MV-4-11 (cell line): ENCODE measurements at places on chromosomes 12 and 14.
A peak's percentile ranks its signal among the peaks of the same experiment; 100 is the strongest.

DNA sequence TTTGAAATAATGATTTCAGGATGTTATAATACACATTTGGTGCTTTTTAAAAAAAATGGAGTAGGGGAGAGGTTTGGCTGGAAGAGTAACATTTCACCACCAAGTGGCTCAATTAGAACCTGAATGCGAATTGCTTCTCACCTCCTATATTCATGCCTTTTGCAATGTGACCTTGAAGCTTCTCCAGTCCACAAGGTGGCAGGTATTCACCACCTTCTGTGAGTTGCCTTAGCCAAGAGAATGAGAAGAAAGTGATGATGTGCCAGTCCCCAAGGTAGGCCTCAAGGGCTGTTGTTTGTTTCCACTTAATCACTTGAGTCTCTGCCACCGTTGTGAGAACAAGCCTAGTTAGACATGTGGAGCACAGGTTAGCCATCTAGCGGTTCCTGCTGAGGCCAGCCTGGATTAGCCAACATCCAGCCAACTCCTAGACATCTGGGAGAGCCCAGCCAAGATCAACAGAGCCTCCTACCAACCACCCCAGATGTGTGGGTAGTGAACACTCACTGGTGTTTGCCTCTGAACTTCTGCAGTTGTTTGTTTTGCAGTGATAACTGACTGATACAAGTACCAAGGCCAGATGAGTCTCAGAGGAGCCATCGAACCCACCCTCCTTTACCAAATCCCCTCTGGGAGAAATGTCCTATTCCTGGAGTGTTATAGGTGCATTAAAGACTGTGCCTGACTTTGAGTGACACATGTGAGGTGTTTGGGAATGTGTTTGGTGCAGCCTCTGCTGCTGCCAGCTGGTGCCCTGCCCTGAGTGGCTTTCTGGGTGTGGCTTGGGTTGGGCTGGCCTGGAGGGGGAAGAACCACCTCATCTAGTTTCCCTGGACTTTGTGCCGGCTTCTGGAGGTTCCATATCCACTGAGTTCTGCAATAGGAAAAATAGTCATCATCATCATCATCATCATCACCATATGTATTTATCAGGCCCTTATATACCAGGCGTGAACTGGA lies 132.5 kb upstream of the RFLNA start:
- no peak for DNase-seq

DNA sequence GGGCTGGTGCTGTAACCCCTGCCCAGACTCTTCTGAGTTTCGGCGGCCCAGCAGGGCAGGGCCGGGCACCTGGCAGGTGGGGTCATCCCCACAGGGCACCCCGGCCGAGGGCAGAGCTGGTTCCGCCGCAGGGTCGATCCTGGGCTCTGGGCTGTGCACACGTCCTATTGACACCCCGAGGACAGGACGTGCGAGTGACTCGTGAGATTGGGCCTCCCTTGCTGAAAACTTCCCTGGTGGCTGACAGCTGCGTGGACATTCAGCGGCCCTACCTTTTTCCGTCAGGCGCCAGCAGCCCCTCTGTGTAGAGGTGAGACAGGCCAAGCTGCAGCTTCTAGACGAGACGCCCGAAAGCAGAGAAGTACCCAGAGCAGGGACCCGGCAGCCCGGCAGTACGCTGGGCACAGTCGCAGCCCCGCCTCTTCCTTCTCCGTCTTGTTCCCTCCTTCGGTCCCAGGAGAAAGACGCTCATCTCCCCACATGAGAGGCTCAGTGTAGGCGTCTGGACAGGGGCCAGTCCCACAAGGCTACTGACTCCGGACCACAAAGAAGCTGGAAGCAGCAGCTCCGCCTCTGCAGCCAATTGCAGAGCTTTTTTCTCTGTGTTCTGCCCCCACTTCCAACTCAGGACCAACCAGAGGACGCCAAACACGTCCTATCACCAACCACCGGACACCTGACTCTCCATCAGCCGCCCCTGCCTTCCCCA lies at the start of gene LRCOL1:
TSS of gene LRCOL1 (minus strand) at position 532 of the 709 bp plus-strand sequence. CDS start 4,331 bp downstream, outside the sequence.
- DNase-seq, result no peak

DNA sequence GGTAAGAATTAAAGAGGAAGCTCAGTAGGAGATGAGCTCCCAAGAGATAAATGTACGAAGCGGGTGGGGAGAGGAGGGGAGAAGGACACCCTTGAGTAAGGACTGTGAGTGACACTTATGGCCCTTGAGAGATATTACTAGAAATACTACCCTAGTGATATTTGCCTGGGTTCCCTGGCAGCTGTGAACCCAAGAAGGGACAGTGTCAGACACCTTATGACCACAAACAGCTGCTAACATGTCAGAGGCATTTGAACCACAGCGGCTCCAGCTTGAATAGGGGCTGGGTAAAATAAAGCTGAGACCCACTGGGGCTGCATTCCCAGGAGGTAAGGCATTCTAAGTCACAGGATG lies 19.6 kb upstream of the SLC6A12 start:
- DNase-seq, result no peak

DNA sequence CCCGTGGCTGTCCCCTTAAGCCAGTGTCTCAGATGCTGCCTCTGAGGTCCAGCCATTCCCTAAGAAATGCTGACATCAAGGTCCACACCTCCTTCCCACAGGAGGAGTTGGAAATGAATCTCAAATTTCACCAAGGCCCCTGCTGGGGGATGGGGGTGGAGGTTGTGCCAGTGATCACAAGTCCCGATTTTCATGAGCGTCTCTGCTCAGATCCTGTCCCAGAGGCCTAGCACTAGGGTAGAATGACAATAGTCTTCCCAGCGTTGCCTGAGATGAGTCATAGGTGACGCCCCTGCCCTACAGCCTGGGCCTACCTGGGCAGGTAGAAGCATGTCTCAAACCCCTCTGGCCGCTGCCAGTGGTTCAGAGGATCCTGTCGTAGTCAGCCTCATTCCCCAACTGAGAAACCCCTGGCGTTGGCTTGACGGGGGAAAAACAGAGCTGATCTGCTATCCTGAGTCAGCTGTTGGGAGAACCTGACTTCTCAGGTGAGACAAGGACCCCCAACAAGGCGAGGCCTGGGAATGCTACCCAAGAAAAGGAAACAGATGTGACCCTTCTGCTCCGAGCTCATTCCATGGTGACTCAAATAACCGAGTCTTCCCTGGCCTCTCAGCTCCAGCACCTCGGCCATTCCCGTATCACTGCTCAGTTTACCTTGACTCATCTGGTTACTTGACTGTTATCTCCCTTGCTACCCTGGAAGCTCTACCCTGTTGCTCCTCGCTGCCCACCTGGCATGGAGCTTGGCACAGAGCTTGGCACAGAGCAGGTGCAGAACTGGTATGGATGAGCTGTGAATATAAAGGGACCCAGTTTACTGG lies 21.8 kb upstream of the SPPL3 start:
- no peak for DNase-seq

- no peak for DNase-seq
Measured at GRCh38 chr12:119151445-119152026, 27.2 kb upstream of the HSPB8 start.

- no peak for DNase-seq
Measured at GRCh38 chr12:131737150-131737827, 26.4 kb downstream of the SFSWAP start.

DNA sequence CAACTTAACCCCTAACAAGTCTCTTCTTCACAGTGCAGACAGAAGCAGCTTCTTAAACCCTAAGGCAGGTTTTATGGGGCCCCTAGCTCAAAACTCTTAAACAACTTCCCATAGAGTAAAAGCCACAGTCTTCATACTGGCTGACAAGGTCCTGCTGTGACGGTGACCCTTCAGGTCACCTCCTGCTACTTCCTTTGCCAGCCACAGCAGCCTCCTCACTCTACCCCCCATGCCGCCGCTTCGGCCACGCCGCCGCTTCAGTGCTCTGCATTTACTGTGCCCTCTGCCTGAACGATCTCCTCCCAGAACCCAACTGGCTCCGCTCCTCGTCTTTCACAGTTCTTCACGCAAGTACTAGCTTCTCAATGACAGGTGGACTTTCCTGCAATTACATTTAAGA lies 45.5 kb downstream of the ACADS start:
- peak; percentile 26 for DNase-seq

DNA sequence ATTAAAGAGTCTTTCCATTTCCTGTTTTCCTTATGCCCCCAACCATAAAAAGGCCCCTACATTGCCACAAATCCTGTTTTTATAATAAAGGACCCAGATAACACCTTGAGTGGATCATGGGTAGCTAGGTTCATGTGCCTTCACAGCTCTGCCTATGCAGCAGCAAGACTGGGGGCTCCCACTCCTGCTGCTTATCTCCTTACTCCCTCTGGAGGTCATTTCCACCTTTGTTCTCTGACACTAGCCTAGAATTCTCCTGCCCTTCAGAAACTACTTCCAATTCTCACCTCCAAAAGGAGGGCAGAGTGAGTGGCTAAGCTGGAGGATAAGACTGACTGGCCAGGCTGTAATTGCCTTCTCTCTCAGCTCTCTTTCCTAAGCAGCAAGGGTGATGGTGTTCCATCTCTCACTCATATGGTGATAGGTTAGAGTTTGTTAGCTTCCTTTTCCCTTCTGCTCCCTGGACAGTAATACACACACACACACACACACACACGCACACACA lies 20.0 kb upstream of the STAC3 start:
- no peak for DNase-seq

GRCh38 chr14:31326111-31326510 lies 94.2 kb downstream of the HEATR5A start:
- no peak for DNase-seq

DNA sequence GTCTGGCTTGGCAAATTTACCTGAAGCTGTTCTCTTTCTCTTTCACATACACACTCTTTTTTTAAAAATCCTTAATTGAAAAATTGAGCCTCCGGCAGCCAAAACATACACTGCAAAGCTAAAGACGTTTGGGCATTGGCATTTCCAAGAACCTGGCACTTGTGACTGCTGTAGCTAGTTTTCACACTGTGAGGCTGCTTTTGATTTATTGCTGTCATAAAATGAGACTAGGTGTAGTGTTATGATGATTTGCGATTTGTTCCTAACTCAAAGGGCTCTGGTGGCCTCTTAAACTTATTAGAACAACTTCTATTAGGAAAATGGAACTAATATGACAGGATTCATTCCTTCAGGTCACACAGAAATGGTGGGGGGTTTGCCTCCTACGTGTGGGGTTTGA lies 377.1 kb upstream of the FAR2 start:
- DNase-seq, result no peak

DNA sequence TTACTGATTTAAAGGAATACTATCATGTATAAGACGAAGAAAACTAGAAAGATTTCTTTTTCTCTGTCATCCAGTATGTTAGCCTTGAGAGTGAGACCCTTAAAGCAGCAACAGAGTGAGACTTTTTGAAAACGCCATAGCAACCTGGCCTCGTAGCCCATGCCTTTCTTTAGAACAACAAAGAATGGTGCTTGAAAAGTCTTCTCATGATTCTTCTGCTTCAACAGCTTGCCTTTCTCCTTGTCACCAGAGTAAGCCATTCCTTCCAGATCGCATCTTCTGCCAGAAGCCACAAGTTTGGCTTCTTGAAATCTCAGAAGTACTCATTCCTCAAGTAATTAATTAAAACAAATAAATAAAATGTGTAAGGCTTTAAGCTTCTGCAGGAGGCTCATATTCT lies 109.3 kb downstream of the PDE3A start:
- no peak for DNase-seq

DNA sequence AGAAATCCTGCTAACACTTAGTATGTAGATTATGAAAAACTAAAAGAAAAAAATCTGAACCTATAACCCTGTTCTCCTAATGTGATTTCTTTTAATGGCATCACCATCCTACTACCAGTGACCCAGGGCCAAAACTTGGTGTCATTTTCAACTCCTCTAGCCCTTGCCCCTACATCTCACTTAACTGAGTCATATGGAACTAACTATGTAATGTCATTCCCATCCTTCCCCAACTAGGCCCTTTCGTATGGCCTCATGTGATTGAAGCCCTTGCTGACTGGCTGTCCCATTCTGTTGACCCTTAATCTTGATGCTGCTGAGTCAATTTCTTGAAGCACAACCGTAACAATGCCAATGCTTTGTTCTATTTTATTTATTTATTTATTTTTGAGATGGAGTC lies 7.6 kb downstream of the DMAC2L start:
- no peak for DNase-seq

DNA sequence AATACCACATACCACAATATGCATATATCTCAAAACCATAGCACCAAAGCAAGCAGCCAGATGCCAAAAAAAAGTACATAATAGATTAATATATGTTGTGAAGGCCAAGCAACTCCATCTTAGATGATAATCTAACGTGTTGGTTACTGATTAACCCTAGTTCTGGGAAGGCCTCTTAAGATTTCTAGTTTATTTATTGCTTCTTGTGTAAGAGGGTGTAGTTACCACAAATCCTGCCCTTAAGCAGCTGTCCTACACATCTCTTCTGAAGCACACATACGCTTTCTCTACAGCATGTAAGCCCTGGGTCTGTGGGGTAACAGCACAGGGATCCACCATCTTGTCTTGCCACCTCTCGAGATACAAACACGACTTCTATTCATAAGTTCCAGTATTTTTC lies 236.8 kb upstream of the AVPR1A start:
- DNase-seq, result peak; percentile 24

- no peak for DNase-seq
Measured at GRCh38 chr14:68657300-68658028, 135.4 kb downstream of the ZFP36L1 start.

GRCh38 chr12:103915306-103915705 lies 14.9 kb upstream of the HSP90B1 start:
- no peak for DNase-seq

- no peak for DNase-seq
Measured at GRCh38 chr12:46663318-46663717, 162.5 kb downstream of the SLC38A4 start.

- no peak for DNase-seq
Measured at GRCh38 chr12:64006211-64006825, 161.8 kb downstream of the SRGAP1 start.

- DNase-seq, result no peak
Measured at GRCh38 chr12:104516821-104517220, 60.1 kb downstream of the CHST11 start.

DNA sequence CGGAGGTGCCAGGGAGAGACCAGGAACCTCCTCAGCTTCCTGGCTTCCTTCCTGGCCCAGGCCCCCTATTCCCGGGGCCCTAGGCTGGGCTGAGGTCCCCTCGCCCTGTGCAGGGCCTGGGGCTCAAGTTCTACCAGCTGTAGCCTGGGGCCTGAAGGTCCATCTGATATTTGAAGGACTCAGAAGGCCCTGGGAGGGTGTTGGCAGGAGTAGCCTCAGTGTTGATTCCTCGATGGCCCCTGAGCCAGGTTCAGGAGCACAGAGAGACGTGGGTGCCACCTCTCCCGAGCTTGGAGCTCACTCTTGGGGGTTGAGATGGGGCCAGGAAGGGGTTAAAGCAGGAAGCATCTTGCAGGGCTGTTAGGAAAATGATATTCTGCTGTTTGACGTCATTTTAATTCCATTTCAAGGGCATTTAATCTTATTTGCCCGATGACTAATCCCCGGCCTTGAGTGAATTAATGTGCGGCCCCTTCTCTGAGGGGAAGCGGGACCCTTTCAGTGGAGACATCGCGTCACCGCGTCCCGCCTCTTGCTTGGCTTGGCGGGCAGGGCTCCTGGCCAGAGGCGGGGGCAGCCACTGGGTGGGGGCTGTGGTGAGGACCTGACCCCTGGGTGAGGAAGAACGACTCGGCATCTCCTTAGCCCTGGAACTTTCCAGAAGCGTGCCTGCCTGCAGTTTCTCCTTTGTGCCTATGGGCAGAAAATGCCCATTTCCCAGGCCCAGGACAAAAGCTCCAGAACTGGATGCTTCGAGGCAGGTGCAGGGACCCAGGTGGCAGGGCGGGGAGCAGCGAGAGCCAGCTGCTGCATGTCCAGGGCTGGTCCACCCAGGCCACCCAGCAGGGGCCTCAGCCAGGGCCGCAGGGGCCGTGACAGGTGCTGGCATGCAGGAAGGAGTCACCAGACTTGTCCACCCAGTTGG lies 158.3 kb downstream of the KIF26A start:
- DNase-seq, result no peak
